Bone marrow (tissue), 2 donors: ENCODE measurements at places on chromosomes 2 and 18.

DNA sequence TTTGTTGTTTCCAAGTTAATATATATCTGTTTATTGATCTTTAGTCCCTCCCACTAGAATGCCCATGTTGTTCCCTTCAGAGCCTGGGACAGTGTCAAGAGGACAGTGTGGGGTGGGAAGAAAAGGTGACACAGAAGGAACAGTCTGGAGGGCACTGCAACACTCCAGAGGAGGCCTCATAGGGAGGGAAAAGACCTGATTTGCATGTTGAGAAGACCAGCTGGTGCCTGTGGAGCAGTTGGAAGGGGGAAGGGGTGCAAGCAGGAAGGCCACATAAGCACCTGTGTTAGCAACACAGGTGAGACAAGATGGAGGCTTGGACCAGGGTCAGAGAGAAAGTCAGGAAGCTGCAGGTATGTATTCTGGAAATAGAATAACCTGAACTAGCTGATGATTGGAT lies 48.1 kb upstream of the FHOD3 start:
- no peak for DNase-seq

GRCh38 chr2:113183703-113184102 lies 9.9 kb downstream of the PSD4 start:
- DNase-seq = no peak

GRCh38 chr2:220419647-220420046 lies 792.2 kb downstream of the SLC4A3 start:
- no peak for DNase-seq

- DNase-seq = no peak
Measured at GRCh38 chr2:148978706-148979105, 59.8 kb upstream of the LYPD6B start.

DNA sequence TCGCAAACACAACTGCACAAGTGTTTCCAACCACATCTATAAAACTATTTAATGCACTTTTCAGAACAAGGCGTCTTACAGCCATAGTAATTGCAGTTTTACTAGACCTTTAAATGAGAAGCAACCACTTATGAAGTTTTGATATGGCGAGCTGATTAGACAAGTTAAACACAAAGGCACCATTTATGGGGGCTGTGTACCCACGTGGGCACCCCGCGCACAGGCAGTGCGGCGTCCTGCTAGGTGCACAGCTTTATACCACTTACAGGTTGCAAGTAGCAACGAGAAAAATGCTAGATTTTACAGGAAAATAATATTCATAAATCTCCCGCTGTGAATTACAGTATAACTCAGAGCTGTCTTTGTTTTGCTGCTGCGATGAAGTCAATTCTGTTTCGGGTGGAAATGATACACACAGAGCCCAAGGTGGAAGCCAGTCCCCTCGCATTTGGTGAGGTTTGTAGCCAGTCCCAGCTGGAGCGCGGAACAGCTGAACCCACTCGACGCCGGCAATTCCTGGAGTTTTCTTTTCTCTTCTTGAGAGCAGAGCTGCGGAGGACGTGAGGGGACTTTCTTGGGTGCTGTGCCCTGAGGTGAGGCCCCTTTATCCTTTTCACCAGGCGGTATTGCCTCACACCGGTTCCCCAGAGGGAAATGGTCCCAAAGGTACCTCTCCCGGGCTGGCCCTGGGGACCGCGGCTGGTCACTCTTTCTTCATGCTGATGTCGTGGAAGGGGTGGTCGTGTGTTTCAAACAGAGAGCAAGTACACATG lies 76.7 kb downstream of the PTGR3 start:
- no peak for DNase-seq

DNA sequence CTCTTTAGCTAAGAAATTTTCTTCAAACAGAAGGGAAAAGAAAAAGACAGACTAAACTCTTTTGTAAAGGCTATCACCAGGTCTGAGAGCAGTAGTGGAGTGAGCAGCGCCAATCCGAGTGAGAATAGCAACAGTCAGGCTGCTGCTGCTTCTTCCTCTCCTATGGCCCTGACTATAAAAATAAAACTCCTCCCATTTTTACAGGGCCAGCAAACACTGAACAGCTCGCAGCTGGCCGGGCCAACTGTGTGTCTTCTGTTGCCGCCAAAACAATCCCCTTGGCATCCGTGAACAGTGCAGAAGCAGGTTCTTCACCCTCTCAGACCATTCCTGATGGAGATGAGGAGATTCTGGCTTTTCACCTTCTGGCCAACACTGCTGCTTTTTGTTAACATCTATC lies 124.5 kb downstream of the CNTNAP5 start:
- DNase-seq = no peak

DNA sequence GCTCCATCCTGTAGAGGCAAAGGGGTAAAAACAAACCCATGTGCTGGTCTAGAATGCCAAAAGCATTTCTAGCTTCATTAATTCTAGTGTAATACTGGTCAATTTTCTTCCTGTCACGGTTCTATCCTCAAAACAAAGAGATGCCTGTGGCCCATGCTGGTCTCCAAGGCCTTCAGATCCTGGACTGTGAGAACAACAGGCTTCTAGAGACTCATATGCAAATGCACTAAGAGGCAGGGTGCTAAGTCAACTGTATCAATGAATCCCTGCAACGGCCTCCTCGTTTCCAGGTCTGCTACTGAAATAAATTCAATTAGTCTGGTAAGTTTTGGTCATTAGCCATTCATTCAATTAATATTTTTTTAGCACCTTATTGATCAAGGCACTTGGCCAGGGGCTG lies 4.0 kb downstream of the IFT172 start:
- DNase-seq = no peak

DNA sequence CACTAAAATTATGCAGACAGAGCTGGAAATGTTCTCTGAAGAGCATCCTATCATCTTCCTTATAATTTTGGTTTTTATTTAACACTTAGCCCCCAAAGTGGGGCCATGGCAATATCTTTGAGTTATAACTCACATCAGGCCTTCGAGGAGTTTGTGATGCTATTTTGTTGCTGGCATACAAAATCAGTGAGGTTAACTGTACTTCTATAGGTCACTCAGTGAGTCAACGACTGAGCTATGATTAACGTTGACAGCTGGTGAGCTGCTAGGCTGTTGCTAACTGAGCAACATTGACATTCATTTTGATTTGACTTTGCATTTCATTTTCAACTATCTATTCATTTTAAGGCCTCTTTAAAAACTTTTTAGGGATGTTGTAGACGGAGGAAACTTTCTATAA lies 50.0 kb downstream of the GPD2 start:
- DNase-seq = no peak

DNA sequence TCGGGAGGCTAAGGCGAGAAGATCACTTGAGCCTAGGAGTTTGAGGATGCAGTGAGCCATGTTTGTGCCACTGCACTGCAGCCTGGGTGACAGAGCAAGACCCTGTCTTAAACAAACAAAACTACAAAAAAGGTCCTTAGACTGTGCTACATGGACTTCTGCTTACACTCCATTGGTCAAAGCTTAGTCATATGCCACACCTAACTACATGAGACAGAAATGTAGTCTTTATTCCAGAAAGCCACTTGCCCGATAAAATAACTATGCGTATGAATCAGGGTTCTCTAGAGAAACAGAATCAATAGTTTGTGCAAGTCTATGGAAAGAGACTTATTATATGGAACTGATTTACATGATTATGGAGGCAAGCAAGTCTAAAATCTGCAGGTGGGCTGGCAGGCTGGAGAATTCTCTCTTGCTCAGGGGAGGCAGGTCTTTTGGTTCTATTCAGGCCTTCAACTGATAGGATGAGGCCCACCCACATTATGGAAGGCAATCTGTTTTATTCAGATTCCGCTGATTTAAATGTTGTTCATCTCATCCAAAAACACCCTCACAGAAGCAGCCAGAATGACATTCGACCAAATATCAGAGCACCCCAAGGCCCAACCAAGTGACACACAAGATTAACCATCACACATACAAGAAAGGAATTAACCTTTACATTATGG lies 114.4 kb upstream of the SIX2 start:
- DNase-seq = no peak

DNA sequence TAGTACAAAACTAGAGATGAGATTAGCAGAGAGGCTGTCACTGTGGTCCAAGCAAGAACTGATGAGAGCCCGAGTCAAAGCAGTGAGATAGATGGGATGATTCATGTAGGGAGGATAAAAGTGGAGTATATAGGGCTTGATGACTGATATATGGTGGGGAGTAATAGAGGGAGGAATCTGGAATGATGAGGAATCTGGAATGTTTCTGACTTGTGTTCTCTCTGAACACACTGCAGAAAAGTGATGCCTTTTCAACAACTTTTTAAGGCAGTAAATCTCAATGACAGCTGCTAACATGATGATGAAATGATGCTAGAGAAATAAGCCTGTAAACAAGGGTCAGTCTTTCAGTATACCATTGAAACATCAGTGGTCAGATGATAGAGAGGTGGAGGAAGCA lies 143.5 kb upstream of the SP5 start:
- DNase-seq = no peak

- no peak for DNase-seq
Measured at GRCh38 chr2:105393373-105394055, 5.3 kb downstream of the FHL2 start.

DNA sequence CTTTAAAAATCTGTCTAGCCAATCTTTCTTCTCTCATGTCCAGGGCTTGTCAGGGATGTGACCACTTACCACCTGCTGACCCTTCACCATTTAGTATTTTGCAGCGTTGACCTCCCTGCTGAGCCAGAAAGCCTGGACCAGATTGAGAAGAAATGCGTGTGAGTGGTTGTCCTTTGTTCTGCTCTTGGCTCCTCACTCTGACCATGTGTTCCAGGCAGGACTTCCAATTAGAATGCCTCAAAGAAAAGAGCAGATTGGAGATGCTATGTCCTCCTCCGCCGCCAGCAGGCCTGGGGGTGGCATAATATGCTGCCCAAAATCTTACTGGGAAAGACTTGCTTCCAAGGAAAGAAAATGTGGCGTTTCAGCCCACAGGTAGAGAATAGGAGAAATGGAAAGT lies 894.1 kb downstream of the SLC4A3 start:
- DNase-seq = no peak

- DNase-seq = no peak
Measured at GRCh38 chr18:43620936-43621335, 343.6 kb upstream of the SYT4 start.

GRCh38 chr2:380772-381171 lies 92.9 kb upstream of the ALKAL2 start:
- DNase-seq = no peak

DNA sequence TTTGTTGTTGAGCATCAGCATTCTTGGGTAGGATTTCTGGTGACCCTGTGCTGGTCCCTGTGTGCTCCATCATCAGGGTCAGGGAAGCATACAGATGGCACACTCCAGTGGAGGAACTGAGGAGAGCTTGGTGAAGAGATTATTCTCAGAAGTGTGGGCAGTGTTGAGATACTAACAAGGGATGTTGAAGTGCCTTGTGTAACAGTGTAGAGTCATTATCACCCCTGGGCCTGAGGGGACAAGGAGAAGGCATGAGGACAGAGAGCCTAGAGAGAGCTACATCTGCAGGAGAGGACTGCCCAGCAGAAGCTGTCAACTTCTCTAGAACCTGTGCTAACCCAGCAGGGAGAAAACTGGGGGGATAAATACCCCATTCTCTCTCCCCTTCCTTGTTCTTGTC lies 189.0 kb downstream of the PLCL1 start:
- no peak for DNase-seq

- DNase-seq = no peak
Measured at GRCh38 chr2:67318563-67318962, 78.6 kb upstream of the ETAA1 start.

DNA sequence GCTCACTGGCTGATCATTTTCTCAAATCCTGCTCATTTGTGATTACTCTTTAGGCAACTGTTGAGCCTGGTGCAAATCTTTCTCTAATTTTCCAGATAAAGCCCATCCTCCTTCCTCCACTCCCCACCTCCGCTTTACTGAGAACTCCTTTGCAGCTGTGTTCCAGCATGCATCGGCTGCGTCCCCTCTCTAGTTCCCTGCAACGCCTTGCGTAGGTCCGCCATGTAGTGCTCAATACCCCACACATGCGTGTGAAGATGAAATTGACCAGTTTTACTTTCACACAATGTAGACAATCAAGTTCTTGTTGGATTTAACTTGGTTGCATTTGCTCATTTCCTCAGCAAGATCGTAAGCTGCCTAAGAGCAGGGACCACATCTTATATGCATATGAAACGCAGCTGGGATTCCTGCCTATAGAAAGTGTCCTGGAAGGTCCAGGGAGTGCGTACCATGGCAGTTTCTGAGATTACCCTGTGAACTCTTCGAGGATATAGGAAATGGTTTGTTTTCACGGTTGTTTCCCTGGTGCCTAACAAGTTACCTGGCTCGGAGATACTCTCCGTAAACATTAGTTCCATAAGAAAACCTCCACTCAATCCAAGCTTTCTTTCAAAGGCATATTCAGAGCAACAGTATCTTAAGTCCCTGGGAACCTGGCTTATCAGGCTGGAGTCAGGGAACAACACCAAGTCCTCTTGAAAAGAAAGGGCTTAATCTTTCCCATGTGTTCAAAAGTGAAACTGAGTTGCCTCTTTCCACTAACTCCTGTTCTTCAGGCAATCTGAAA lies 766.4 kb upstream of the ID2 start:
- DNase-seq = no peak

DNA sequence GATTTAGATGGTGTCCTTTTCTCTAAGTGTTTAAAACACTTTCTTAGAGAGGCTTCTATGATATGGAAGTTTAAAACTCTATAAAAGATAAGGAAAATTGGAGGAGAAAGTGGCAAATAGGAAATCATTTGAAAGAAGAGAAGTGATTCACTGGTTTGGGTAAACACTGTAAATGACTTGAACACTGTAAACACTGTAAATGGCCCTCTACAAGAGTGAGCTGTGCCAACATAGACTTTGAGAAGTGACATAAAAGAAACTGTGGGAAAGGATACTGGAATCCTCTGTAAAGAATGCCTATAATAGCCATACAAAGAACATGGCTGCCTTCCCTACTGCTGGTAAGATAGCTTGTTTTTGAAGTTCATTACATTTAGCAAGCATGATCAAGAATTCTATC lies 210.9 kb upstream of the SIX3 start:
- DNase-seq = no peak

DNA sequence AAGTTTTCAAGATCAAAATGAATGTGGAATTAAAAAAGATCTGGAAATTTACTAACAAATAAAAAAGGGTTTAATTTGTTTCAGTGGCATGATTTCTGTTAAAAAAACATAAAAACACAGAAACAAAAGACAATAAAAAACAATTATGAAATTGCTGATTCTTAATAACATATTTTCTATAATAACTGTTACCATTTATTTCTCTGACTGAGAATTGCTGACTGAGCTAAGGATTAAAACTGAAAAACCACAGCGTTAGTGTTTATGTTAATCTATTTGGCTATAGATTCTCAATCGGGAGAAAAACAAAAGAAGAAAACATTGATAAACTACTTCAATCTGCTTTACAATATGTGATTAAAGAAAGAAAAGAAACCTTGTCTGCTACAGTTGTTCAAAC lies 678.6 kb upstream of the ZEB2 start:
- no peak for DNase-seq

GRCh38 chr18:52749542-52749941 lies 409.5 kb downstream of the DCC start:
- DNase-seq = no peak
